ENCODE measurements at places on chromosomes 5 and 9.

DNA sequence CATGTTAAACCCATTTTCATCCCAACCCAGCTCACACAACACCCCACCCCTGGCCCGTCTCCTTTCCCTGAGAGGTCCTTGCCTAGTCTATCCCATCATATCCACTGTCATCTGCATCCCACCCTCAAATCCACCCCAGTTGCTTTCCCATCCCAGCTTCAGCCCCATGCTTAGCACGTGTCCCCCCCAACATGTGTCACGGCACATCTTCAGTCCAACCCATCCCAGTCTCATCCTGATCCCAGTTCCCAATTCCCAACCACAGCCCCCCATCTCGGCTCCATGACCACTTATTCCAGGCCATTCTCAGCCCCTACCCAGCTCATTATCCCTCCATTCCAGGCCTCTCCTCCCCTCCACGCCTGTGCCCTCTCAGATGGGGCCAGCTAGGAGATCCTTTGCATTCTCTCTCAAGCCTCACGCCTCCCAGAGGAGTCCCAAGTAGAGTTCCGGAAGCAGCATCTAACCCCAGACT lies 605 bp upstream of the DBN1 start:
- DNase-seq: no peak

- no peak for DNase-seq
Measured at GRCh38 chr9:16385590-16385989, 484.9 kb downstream of the BNC2 start.

GRCh38 chr5:66742083-66742895 lies 146.1 kb downstream of the MAST4 start:
- peak; percentile 3 for DNase-seq

- no peak for DNase-seq
Measured at GRCh38 chr5:819078-819477, 31.7 kb downstream of the ZDHHC11 start.

- no peak for DNase-seq
Measured at GRCh38 chr5:132204371-132205135, 23.1 kb downstream of the P4HA2 start.

DNA sequence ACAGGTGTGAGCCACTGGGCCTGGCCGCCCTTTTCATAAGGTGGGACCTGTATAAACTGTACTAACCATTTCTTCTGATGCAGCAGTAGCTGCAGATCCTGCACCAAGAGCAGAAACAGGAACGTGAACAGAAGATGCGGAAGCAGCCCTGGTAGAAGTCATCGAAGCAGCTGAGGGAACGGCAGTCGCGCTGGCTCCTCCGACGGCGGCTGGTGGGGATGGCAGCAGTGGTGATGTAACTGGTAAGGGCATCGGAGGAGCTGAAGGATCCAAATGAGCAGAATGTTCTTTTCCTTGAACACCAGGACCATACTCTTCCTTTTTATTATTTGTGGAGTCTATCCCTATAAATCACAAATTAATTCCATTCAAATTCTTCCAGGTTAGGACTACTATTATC lies 32.1 kb downstream of the POC5 start:
- no peak for DNase-seq

GRCh38 chr5:119168401-119168800 lies 97.5 kb downstream of the DMXL1 start:
- DNase-seq: no peak

GRCh38 chr5:113755516-113755915 lies 242.0 kb downstream of the YTHDC2 start:
- no peak for DNase-seq

DNA sequence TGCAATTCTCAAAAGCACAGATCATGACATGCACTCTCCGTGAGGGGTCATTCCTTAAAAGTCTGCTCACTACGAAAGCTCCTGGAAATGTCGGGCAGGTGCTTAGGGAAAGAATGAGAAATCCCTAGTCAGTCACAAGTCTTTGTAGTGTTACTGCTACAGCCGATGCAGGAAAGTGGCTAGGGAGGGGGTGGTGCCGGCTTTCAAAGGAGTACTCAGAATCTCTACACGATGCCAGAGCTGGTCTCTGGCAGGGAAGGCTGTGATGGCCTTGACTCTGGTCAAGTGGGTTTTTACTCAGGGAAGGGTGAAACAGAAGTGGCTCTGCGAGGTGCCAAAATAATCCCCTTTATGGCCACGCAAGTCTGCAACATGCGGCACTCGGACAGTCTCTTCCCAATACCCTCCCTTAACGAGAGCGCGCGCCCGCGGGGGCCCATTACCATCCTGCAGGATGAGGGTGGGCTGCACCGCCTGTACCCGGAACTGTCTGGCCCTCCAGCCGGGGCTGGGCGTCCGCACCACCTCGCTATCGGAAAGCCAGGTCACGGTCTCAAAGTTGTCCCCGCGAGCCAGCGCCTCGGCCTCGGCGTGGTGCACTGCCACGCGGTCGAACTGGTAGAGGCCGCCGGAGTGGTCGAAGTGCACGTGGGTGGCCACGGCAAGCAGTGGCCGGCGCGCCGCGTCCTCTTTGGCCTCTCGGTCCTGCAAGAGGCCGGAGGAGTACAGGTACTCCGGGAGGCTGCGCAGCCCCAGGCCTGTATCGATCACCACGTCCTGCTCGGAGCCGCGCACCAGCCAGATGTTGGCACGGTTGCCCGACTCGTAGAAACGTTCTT lies 956 bp downstream of the MBLAC2 start:
- DNase-seq: no peak

DNA sequence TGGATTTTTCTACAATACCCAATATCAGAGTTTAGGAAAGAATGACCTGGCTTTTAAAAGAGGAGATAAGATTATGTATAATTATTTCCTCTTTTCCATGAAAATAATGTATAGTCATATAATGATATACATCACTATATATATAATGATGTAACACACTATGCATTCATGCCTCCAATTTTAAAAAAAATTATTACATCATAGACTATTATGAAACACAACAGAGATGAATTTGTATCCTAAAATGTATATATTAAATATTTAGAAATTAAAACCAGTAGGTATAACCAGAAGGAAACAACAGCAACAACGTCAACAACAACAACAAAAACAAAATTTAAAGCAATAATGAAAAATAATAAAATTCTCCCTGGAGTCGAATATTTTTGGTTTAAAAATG lies 1856.5 kb upstream of the CDH6 start:
- DNase-seq: no peak

GRCh38 chr9:96169484-96169883 lies 132.5 kb downstream of the HSD17B3 start:
- no peak for DNase-seq

DNA sequence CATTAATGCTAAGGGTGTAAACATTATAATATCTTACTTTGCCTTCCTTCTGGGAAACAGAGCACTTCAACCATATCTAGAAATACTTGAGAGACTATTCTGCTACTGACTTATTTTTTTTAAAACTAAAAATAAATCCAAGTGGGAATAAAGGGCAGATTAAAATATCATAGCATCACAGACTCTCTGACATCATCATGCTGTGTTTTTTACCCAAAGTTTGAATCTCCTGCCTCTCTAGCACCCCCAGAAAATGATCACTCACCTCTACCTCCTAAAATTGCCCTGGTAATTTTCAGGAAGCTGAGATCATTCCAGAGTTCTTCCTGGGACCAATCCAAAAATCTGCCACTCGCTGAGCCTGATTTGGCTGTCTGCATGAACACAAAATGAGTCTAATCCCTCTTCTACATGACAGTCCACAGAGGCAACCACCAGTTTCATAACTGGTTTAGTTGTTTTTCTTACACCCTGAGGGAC lies 813.8 kb upstream of the DMAC1 start:
- no peak for DNase-seq

GRCh38 chr9:128442150-128442549 lies 13.7 kb upstream of the ODF2 start:
- no peak for DNase-seq

- no peak for DNase-seq
Measured at GRCh38 chr9:128643519-128644300, 12.9 kb downstream of the DYNC2I2 start.

DNA sequence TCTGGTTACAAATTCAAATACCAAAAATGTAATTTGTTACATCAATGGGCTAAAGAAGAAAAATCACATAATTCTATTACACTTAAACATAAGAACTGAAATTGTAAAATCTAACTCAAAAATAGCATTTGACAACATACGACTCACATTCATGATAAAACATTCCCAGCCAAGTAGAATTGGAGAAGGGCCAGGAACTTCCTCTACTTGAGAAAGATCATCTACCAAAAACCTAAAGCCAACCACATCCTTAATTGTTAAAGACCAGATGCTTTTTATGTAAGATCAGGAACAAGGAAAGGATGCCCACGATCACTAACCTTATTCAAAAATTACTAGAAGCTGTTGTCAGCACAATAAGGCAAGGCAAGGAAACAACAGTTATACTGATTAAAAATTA lies 1819.8 kb upstream of the C9orf72 start:
- DNase-seq: no peak

GRCh38 chr5:94442991-94443390 lies 175.4 kb downstream of the KIAA0825 start:
- DNase-seq: no peak

GRCh38 chr9:128087262-128087661 lies 19.2 kb downstream of the SLC25A25 start:
- DNase-seq: no peak

- DNase-seq: no peak
Measured at GRCh38 chr5:65535529-65535987, 27.4 kb downstream of the CENPK start.

Data from NCI-H1436 (cell line).